ENCODE measurements at places on chromosomes 1 and 21.

DNA sequence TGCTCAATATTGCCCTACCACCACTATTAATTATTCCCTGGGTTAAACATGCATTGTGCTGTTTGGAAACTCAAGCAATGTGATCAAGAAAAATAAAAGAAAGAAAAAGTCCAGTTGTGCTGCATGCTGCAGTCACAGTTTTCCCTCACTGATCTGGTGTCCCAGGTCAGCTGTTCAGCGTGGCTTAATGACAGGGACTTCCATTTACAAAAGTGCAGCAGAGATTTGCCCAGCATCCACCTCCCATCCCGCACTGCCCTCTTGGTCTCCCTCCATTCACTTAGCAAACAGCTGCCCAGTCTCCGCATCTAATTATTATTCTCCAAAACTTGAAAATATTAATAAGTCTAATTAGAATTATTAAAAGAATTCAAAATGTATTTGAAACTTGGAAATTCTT lies 2.0 kb upstream of the OR2T4 start:
- no peak for DNase-seq

DNA sequence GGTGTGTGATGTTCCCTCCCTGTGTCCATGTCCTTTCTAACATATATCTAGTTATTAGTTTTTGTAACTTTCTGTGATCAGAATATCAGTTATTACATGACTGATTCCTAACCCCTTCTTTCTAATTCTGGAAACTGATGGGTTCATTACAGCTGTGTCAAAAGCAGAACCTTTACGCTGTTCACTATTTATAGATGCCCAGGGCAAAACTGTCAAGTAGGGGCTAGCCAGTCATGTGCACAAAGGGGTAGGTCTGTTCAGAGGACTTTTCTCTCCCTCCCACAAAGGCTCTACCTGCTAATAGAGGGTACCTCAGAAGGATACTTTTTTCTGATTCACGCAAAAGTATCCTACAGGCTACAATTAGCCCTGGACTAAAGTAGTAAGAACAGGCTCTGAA lies 79.2 kb downstream of the NRDC start:
- DNase-seq, result no peak

DNA sequence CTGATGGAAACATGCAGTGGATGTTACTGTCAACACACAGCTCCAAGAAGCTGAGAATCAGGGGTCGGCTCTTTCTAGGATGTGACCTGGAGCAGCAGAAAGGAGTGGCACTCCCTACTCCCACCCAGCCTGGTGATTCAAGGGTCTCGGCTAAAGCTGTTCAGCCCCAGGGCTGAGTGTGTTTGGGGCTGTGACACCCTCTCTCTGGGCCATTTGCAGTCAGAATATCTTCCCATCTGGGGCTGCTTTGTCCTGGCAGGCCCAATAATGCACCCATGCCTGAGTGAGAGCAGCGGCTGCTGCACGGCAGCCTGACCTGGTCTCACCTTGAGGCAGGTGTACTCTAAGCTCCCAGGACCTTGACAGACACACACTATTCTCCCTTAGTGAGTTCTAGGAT lies 52.5 kb upstream of the AJAP1 start:
- no peak for DNase-seq

DNA sequence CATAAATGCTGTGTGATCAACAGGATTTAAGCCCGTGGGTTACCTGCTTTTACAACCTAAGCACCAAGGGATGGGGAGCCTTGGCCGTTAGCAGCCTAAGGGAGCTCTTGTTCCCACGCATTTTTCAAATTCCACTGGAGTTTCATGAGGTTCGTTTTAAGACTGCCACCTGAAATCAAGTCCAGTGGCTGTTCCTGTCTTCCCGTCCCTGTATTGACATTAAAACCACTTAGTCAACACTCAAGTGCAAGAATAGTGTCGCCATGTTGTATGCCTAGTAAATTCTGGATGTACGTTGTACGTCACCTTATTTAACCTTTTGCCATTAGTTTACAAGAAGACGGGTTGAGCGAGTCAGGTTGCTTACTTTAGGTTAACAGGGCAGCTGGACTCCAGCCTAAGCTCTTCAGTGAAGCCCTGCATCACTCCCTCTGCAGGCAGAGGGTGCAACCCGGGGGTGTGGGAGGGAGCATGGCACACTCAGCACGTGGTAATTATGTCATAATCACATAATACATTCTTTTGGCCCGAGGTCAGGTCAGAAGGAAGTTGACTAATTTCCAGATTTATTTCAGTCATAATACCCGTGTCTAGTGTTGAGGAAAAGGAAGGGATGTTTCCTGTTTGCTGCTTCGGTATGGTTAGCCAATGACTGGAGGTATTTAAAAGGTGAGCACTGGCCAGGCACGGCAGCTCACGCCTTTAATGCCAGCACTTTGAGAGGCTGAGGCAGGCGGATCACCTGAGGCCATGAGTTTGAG lies 42.5 kb downstream of the CNST start:
- peak; percentile 2 for DNase-seq

- DNase-seq, result no peak
Measured at GRCh38 chr1:220335668-220336067, 63.4 kb upstream of the RAB3GAP2 start.

GRCh38 chr1:179881642-179882252 lies 338 bp upstream of the TOR1AIP1 start:
- DNase-seq, result no peak

DNA sequence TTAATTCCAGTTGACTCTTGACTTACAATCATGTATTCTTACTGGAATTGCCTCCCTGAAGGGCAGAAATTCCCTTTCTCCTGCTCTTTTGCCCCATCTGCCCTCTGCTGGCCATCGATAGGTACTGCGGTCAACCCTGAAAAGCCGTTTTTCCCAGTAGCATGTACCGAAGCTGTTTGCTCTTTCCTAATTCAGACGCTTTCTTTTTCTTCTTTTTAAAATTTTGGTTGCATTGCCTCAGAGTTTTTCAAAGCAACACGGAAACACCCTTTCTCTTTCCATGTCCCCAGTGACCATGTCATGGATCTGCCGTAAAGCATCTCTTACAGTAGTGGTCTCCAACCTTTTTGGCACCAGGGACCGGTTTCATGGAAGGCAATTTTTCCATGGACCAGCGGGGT lies 164.2 kb upstream of the C1orf21 start:
- peak; percentile 0 for DNase-seq

DNA sequence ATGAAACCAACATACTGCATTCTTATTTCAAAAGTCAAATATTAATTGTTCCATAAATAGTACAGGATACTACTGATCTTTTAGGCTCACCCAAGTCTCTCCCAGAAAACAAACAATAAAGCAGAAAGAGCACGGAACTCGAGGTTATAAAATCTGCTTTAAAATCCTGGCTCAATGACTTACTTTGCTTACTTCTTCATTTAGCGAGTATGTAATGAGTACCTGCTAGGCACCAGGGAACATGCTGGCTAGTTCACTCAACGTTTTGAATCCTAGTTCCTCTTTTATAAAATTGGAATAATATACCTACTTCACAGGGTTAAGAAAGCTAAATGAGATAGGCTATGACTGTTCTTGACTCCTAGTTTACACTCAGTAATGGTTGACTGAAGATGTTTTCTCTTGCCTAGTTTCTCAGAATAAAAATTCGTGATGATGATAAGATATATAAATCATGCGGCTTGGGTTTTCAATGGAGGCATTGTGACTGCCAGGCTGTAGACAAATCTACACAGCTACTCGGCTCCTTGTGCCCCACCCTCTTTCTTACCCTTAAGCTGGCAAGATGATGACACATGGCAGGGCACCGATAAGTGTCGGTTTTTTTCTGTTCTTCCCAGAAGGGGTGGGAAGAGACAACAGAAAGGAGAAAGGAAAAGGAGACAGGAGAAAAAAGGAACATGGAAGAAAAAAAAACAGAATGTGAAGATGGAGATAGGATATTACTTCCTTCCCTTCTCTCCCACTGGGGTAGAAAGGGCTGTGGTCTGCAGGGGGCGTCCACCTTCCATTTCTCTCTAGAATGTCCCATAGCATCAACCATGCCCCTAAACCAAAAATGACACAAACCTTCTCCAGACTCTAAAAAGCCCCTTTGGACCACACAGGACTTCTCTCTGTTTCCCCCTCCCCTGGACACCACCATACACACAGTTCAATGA lies 507.1 kb downstream of the SMYD3 start:
- no peak for DNase-seq

GRCh38 chr21:40689217-40689616 lies 157.7 kb downstream of the DSCAM start:
- no peak for DNase-seq

GRCh38 chr1:242770366-242770765 lies 245.9 kb upstream of the PLD5 start:
- DNase-seq, result no peak

DNA sequence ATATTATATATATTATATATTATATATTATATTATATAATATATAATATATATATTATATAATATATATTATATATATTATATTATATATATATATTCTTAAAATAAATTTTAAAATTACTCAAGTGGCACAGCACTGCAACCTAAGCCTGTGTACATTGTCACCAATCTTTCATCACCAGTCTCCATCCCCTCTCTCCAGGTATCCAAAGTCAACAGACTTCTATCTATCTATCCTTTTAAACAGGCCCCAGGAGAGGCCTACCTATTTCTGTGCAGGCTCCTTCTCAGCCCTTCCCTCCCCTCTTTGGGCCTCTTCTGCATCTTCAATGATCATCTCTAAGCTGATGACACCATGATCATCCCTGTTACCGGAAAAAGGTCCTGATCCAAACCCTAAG lies 111.7 kb downstream of the RHOU start:
- no peak for DNase-seq

DNA sequence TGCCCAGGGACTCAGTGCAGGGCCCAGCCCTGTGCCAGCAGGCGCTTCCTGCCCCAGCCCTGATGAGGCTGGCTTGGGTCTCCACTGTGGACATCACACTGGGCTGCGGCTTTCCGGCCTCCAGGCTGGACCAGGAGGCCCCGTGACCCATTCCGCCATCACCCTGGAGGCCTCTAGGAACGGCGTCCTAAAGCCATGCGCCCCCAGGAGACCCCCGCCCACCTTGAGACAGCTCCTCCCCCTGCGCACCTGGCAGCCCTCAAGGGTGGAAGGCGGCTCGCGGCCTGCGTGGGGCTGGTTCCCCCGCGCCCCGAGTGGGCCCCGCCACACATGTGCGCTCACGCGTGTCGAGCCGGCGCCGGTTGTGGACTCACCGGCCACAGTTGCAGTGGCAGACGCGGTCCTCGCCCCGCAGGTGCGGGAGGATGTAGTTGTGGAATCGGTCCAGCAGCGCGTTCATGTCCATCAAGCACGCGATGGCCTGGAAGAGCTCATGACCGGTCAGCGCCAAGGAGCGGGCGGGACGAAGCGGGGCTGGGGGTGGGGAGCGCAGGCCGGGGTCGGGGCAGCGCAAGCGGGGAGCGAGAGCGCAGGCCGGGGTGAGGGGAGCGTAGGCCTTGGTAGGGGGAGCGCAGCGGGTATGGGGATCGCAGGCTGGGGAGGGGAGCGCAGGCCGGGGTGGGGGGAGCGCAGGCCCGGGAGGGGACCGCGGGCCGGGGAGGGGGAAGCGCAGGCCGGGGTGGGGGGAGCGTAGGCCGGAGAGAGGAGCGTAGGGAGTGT lies 924 bp downstream of the TMEM240 start:
- no peak for DNase-seq

DNA sequence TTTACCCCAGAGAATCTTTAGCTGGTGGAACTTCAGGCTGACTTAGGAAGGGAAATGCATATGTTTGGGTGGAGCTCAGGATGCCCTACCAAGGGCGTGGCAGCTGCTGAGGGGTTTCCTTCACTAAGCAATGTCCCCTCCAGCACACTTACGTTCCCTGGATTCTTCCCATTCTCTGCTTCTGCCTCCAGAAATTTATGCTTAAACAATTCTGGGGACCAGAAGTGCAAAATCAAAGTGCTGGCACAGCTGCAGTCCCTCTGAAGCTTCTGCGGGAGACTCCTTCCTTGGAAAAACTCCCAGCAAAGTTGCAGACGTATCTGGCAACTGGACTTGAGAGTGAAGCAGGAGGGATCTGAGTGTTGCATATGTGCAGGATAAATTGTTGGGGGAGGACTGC lies 402.8 kb downstream of the PCP4 start:
- no peak for DNase-seq

GRCh38 chr1:219570937-219571336 lies 42.0 kb downstream of the ZC3H11B start:
- DNase-seq, result no peak

DNA sequence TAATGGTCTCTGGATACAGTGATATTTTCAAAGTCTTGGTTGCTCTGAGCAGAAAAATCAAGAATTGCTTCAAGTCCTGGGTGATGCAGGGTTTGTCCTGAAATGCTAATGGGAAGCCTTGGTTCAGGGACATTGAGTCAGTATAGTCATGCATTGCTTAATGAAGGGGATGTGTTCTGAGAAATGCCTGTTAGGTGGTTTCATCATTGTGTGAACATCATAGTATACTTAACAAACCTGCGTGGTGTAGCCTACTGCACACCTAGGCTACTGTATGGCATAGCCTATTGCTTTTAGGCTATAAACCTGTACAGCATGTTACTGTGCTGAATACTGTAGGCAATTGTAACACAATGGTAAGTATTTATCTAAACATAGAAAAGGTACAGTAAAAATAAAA lies 36.4 kb downstream of the TBCE start:
- no peak for DNase-seq

- DNase-seq, result peak; percentile 6
Measured at GRCh38 chr1:40783001-40783905, at the start of gene KCNQ4. Gene KCNQ4 (plus strand): TSS chr1:40783787. CDS start chr1:40784094, 307 bp downstream.

GRCh38 chr1:201666645-201667044 lies 127.7 kb downstream of the NAV1 start:
- DNase-seq, result no peak

DNA sequence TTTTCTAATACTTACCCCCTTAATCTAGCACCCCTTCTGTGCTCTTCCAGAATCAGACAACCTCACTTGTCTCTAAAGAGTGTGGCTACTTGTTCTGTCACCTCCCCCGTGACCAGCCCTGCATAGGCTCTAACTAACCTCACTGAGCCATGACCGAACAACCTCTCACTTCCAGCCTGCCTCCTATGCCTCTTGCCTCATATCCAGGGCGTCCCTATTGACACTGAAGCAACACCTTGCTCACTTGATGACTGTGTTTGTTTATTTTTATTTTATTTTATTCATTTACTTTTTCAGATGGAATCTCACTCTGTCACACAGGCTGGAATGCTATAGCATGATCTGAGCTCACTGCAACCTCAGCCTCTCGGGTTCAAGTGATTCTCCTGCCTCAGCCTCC lies 235.1 kb upstream of the B3GALT2 start:
- no peak for DNase-seq

DNA sequence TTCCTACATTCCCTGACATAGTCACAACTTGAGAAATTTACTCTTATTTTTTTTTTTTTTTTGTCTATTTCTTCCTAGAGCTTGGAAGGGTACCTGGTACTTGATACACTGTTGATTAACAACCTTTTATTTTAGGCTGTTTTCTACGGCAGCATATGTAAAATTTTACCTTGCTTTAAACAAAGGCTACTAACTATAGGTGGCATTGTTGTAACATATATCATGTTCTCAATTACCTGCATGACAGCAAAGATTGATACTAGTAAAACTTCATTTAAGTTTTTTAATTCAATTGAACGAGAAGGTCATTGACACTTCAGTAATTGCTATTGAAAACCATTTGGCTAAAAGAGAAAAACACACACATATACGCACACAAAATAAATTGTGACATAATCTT lies 238.3 kb upstream of the ESRRG start:
- DNase-seq, result no peak
